Transverse colon (tissue), 4 donors: ENCODE measurements at places on chromosomes 3 and 15.

GRCh38 chr3:59286791-59287531, 237.1 kb upstream of the CFAP20DC start:
- no peak for DNase-seq
- H3K4me1 ChIP-seq, result no peaks in the 10 kb centered on the region
- H3K27ac ChIP-seq, result no peak overlapping the region
- H3K27me3 ChIP-seq, result no peaks in the 10 kb centered on the region
- H3K36me3 ChIP-seq, result no peaks in the 10 kb centered on the region

DNA sequence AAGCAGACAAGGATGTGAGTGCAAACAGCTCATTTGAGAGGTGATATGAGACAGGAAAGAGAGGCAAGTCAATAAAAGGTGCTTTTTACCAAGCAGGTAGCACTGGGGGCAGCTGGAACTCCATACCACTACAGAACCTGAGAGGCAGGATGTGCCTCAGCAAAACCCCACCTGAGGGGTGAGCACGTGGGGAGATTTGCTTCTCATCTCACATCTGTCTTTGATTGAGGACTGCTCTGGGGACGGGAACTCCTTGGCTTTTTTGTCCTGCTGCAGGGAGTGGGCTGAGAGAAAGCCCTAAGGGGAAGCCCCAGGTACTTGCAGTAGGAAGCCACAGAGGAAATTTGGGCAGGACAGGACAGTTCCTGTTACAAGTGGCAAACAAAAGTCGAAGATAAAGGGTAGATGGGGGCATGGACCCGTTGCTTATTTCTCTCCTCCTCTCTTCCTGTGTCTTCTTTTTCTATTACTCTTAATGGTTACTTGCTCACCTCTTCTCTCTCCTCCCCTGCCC, 27.1 kb downstream of the CFAP161 start:
- H3K4me1 ChIP-seq, result peaks cover 5% of the 10 kb centered on the region
- H3K27ac ChIP-seq, result no peak overlapping the region
- no peaks in the 10 kb centered on the region for H3K36me3 ChIP-seq
- DNase-seq, result no peak
- H3K4me3 ChIP-seq, result no peak overlapping the region

GRCh38 chr3:64608741-64609140, 79.1 kb downstream of the ADAMTS9 start:
- H3K27ac ChIP-seq, result no peak overlapping the region
- H3K4me1 ChIP-seq, result no peaks in the 10 kb centered on the region
- no peaks in the 10 kb centered on the region for H3K27me3 ChIP-seq
- H3K36me3 ChIP-seq, result no peaks in the 10 kb centered on the region
- no peak for DNase-seq

- H3K27ac ChIP-seq, result no peak overlapping the region
- H3K27me3 ChIP-seq, result peaks cover 51% of the 10 kb centered on the region
- no peaks in the 10 kb centered on the region for H3K36me3 ChIP-seq
- no peak overlapping the region for H3K4me3 ChIP-seq
- H3K4me1 ChIP-seq, result peaks cover 7% of the 10 kb centered on the region
Measured at GRCh38 chr3:38655708-38656300, 6.3 kb upstream of the SCN5A start.

DNA sequence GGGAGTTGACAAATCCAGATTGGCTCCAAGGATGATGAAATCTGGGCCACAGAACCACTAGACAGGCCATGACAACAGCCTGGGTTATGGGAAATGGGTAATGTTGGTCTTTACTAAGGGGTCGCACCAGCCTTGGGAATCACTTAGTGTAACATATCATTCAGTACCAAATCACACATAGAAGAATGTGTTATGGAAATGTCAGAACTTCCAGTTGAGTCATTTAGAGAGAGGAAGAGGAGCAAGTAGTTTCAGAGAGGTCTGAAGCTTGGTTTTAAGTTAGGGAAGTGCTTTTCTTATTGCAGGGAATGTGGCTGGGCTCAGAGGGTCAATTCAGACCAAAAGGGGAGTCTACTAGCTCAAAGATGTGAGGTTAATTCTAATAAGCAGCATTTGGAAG, 241.6 kb upstream of the ZPLD1 start:
- no peak overlapping the region for H3K27ac ChIP-seq
- no peaks in the 10 kb centered on the region for H3K27me3 ChIP-seq
- no peaks in the 10 kb centered on the region for H3K4me1 ChIP-seq

DNA sequence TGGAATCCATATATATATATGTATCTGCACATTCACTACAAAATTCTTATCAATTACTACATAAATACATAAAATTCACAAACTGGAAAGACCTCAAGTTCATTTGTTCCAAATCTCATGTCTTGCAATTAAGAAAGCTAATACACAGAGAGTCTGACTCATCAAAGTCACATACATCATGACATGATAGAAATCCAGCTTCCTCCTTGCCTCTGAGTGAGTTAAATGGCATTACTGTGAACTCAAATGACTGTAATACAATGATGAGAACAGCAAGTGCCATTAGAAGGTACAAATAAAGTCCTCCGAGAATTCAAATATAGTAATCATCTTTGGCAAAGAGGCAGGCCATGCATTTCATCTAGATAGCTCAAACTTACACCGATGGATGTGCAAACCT, 55.1 kb upstream of the AGTR1 start:
- H3K4me3 ChIP-seq, result no peak overlapping the region
- no peaks in the 10 kb centered on the region for H3K27me3 ChIP-seq
- DNase-seq, result no peak
- no peak overlapping the region for H3K27ac ChIP-seq
- no peaks in the 10 kb centered on the region for H3K36me3 ChIP-seq
- no peaks in the 10 kb centered on the region for H3K4me1 ChIP-seq

- H3K4me3 ChIP-seq, result no peak overlapping the region
- no peak for DNase-seq
- no peaks in the 10 kb centered on the region for H3K36me3 ChIP-seq
Measured at GRCh38 chr3:134552784-134553183, 66.9 kb downstream of the CEP63 start.

GRCh38 chr3:127595303-127595702, 2.9 kb upstream of the MCM2 start:
- no peak overlapping the region for H3K4me3 ChIP-seq
- H3K4me1 ChIP-seq, result peaks cover 11% of the 10 kb centered on the region
- H3K36me3 ChIP-seq, result no peaks in the 10 kb centered on the region
- H3K27me3 ChIP-seq, result no peaks in the 10 kb centered on the region
- no peak for DNase-seq
- H3K27ac ChIP-seq, result no peak overlapping the region
